K562 (cell line): ENCODE measurements at places on chromosomes 1 and 21. TPM values are rescaled to one million over a fixed set of nuclear protein-coding genes. Genes with fewer than 3 reads are reported as not detected.

OLFML2B gene
- not detected in 2 replicates for total RNA-seq

GRCh38 chr1:116322752-116323405, 50.2 kb upstream of the ATP1A1 start:
- DNase-seq, result no peak

- DNase-seq, result no peak
These were observed 162.7 kb upstream of the COL6A1 start for GRCh38 chr21:45818904-45819285.

GRCh38 chr1:61386770-61387169, 304.4 kb downstream of the NFIA start:
- DNase-seq, result no peak

- DNase-seq, result no peak
These were observed 274.5 kb downstream of the SIPA1L2 start for GRCh38 chr1:232355162-232356006.

DNA sequence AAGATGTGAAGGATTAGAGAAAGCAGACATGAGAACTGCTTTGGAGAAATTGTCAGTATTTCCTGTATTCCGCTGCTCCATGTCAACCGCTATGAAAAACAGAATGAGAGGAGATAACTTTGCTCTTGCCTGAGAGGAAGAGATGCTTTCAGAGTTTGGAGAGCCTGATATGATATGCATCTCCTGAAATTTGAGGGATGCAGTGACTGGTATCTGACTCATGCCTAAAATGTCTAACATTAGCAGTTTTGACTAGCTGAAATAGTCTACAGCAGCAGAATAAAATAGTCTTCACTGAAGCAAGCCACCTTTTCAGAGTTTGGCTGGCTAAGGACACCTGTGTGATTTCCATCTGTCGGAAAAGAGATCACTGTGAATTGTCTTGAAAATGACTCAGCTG, 165.8 kb upstream of the LRRC7 start:
- no peak for DNase-seq

DNA sequence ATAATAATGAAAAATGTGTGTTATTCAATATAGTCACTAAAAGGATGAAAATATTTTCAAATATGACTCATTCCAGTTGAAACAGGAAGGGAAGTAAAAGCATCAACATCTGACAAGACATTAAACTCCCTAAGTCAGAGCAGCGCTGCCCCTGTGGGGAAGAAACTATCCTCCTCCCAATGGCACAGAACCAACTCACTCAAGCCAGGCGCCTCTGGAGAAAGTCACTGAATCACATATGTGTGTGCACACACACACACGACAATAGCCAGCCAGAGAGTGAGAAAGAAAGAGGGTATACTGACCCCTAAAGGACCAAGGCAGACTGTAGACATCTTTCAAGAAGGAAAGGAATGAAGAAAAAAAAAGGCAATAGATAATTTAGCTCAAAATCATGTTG, 126.9 kb downstream of the SETD4 start:
- no peak for DNase-seq

DNA sequence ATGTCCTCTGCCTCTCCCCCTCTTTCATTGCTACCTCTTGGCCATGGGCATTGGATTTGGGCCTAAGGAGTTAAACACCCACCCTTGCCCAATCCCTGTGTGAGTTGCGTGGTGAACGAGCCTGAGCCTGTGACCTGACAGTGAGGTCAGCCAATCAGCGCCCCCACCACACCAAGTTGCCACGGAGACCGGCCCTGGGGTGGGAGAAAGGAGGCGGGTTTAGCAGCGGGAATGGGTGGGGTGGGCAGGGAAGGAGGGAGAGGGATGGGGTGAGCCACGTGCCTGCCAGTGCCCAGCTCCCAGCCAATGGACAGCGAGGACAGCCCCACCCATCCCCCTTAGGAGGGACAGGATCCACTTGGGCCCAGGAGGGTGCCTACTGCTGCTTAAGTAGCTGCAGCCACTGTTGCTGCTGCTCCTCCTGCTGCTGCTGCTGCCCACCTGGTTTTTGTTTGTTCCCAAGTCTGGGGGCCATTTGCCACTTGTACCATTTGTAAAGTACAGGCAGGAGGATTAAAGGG, 9.5 kb downstream of the ZBTB7B start:
- peak; percentile 77 for DNase-seq

DNA sequence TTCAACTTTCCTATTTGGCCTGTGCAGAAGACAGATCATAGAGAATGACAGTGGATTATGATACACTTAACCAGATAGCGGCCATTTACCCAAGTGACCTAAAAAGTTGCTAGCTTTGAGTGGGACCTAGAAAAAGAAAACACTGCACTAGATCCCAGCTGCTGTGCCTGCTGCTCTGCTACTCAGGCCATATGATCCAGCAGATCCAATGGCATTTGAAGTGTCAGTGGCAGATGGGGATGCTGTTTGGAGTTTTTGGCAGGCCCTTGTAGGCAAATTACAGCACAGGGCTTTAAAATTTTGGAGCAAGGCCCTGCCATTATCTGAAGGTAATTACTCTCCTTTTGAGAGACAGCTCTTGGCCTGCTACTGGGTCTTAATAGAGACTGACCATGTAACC, 74.0 kb upstream of the KCNE2 start:
- DNase-seq, result no peak
